ENCODE measurements at places on chromosomes 7 and 10.

DNA sequence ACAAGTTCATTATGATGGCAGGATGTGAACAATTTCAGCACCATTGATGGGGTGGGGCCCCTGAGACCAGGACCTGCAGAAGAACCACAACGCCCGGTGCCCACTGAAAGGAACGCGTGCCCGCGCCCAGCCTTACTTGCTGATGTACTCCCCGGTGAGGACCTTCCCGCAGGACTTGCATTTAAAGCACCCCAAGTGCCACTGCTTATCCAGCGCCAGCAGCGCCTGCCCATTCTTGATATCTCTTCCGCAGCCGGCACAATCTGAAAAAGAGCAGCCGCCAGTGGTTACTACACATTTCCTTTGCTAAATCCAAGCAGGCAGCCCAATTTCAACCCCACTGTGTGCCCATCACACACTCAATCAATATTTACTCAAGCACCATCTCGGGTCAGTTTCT lies 110.6 kb downstream of the ABLIM1 start:
- no peak for DNase-seq

DNA sequence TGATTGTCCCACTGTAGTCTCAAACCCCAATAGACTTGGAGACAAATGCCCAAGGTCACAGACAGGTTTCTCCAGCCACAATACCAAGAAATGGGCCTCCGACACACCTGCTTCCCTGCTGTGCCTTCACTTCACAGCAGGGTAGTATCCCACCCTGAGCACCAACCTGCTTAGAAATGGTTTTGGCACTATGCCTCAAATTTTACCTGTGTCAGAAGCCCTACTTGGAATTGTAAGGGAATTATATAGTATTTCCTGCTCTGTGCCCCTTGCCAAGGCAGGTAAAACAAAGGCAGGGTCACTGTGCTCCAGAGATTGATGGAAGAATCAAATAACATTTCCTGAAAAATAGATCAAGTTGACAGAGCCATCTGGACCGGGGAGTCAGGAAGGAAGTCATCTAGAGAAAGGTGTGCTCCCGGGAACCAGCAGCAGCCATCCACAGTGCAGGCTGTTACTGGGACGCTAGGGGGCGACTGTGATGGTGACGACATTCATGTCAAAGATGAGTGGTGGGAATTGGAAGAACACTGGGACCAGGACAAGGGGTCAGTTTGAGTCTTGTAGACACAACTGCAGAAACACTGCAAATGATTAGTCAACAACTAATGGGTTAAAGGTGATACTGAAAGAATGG lies 117.8 kb upstream of the AKR1E2 start:
- no peak for DNase-seq

DNA sequence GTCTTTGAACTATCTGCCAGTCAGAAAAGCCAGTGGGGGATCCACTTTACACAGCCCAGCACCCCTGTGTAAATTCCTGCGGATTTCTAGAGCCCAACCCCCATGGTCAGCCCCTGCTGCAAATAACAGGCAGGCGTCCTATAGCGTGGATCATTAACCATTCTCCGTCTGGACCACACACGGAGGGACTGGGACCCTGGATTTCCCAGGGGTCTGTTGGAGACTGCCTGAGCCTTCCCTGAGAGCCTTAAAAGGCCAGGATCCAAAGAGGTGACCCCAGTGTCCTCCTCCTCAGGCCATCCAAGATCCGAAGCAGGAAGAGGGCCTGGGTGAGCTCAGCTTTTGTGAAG lies 11.2 kb upstream of the GRID1 start:
- DNase-seq, result no peak

GRCh38 chr10:74760086-74760979 lies 66.1 kb upstream of the KAT6B start:
- no peak for DNase-seq

GRCh38 chr7:104979167-104979841 lies 34.7 kb upstream of the KMT2E start:
- DNase-seq, result no peak

- DNase-seq, result no peak
Observed at GRCh38 chr10:14405076-14406065, 74.6 kb upstream of the FRMD4A start.

DNA sequence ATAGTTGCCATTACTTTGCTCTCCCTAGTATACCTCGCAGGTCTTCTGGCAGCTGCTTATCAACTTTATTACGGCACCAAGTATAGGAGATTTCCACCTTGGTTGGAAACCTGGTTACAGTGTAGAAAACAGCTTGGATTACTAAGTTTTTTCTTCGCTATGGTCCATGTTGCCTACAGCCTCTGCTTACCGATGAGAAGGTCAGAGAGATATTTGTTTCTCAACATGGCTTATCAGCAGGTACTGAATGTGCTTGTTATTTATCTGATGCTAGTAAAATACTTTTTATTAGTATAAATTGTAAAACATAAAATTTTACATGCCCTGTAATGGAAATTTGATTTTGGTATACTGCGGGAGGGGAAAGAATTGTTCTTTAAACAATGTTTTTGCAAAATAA lies 15.7 kb downstream of the STEAP2 start:
- no peak for DNase-seq
